H9 (cell line): ENCODE measurements at places on chromosomes 6 and 20.

DNA sequence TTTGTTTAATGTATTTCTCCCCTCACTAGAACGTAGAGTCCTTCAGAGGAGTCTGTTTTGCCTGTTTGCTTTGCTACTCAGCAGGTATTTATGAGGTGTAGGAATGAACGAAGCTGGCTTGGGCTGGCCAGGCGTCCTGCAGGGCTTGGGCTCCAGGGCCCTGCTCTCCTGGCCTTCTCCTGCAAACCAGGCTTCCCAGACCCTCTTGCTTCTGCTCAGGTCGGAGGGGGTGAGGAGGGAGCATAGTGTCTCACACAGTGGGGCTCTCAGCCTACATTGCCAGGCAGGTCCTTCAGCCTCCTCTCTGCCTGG lies 24.6 kb upstream of the MLN start:
- H3K4me1 ChIP-seq: 0 out of 2 replicates have a peak, but pooled peaks cover 4% of the 10 kb centered on the region
- H3K27me3 ChIP-seq: no peaks in the 10 kb centered on the region
- no peak overlapping the region for H3K27ac ChIP-seq
- H3K36me3 ChIP-seq: peaks cover 3% of the 10 kb centered on the region

GRCh38 chr6:129894921-129895320 lies 33.8 kb upstream of the TMEM244 start:
- DNase-seq: no peak
- no peaks in the 10 kb centered on the region for H3K36me3 ChIP-seq
- no peaks in the 10 kb centered on the region for H3K4me1 ChIP-seq
- H3K27ac ChIP-seq: no peak overlapping the region
- no peak overlapping the region for H3K4me3 ChIP-seq
- no peaks in the 10 kb centered on the region for H3K27me3 ChIP-seq

DNA sequence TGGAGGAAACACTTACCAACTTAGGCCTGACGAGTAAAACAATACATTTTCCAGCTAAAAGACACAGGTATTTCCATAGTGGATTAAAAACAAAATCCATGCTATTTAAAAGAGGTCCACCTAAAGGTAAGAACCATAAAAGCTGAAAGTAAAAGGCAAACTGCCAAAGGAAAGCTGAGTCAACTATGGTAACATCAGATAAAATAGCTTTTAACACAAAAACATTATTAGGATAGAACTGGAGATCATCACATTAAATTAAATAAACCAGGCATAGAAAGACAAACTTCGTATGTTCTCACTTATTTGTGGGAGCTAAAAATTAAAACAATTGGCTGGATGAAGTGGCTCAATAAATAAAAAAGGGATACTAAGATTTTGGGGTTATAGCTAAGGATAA lies 166.8 kb upstream of the SLC22A16 start:
- no peaks in the 10 kb centered on the region for H3K4me1 ChIP-seq
- peaks cover 7% of the 10 kb centered on the region; the same call in 1 of the 2 replicates for H3K36me3 ChIP-seq
- no peak overlapping the region for H3K27ac ChIP-seq

- peaks cover 6% of the 10 kb centered on the region; the same call in 1 of the 3 replicates for H3K36me3 ChIP-seq
- no peak overlapping the region for H3K4me3 ChIP-seq
- DNase-seq: no peak
- no peaks in the 10 kb centered on the region for H3K27me3 ChIP-seq
These were observed 3.8 kb upstream of the NPEPL1 start for GRCh38 chr20:58688840-58689239.

- H3K36me3 ChIP-seq: no peaks in the 10 kb centered on the region
- no peak overlapping the region for H3K4me3 ChIP-seq
- no peak for DNase-seq
- H3K27ac ChIP-seq: no peak overlapping the region
- H3K27me3 ChIP-seq: no peaks in the 10 kb centered on the region
These were observed 13.3 kb upstream of the PTPN1 start for GRCh38 chr20:50496773-50497385.

- DNase-seq: no peak
- H3K36me3 ChIP-seq: no peaks in the 10 kb centered on the region
- H3K4me3 ChIP-seq: no peak overlapping the region
- no peak overlapping the region for H3K27ac ChIP-seq
- no peaks in the 10 kb centered on the region for H3K27me3 ChIP-seq
- no peaks in the 10 kb centered on the region for H3K4me1 ChIP-seq
These were observed 4.5 kb upstream of the VSTM2L start for GRCh38 chr20:37898233-37899104.

DNA sequence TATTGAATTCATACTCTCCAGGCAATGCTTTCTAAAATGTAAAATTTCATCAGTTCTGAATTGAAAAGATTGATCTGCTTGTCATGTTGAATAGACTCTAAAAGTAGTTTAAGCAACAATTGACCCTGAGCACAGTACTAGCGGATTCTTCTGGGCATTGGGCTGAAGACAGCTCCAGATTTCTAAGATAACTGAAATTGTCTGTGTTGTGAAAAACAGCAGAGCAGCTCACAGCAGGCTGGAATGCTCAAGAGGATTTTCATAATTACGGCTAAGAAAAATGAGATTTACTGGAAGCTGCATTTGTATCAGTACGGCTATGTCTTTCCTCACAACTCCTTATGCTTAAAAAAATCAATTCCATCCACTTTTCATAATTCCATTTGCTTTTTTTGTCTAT lies 373.7 kb downstream of the HACE1 start:
- H3K27me3 ChIP-seq: no peaks in the 10 kb centered on the region
- H3K27ac ChIP-seq: no peak overlapping the region
- H3K4me3 ChIP-seq: no peak overlapping the region
- no peaks in the 10 kb centered on the region for H3K36me3 ChIP-seq

DNA sequence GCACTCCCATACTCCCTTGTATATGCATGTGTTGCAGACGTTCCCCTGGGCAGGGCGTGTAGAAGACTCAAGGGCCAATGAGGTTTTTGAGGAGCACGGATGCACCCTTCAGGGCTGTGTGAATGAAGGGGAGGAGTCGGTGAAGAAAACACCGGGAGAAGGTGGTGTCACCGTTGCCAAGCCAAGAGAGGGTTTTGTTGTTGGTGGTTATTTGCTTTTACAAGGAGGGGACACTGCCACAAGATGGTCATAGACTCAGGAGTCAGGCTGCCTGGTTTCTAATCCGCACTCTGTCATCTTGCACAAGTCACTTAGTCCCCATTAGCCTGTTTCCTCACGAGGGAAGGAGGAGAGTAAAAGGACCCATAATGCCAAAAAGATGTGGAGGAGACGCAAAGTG lies 124.0 kb downstream of the PXDC1 start:
- H3K27me3 ChIP-seq: no peaks in the 10 kb centered on the region
- 0 out of 2 replicates have a peak, but pooled peaks cover 4% of the 10 kb centered on the region for H3K36me3 ChIP-seq
- no peak for DNase-seq
- H3K4me1 ChIP-seq: peaks cover 2% of the 10 kb centered on the region; the same call in 1 of the 2 replicates
- no peak overlapping the region for H3K4me3 ChIP-seq

DNA sequence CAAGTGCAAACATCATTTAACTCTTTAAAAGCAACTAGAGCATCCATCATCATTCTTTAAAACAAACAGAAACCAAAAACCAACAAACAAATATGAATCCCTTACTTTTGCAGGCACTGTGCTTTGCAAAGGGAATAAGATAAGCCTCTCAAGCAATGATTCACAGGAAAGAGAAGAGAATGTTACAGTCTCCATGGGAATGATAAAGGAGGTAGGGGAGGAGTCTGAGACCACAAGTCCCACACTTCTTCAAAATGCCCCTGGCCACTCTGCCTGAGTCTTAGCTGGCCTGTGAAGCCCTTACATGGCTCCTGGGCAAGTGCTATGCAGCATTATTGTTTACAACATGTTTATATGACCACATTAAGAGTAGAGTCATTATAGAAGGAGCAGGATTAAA lies 257.7 kb upstream of the MARCKS start:
- DNase-seq: no peak
- H3K27ac ChIP-seq: no peak overlapping the region
- H3K4me1 ChIP-seq: peaks cover 7% of the 10 kb centered on the region; the same call in 1 of the 2 replicates
- no peak overlapping the region for H3K4me3 ChIP-seq

DNA sequence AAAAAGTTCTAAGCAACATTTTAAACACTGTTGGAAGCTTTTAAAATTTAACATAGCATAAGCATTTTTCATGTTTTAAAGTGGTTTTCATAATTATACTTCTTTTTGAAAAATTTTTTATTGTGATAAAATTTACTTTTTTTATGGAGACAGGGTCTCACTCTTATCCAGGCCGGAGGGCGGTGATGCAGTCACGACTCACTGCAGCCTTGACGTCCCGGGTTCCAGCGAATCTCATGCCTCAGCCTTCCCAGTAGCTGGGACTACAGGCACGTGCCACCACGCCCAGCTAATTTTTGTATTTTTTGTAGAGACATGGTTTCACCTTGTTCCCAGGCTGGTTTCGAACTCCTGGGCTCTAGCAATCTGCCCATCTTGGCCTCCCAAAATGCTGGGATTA lies 46.1 kb upstream of the TULP4 start:
- H3K36me3 ChIP-seq: peaks cover 37% of the 10 kb centered on the region
- no peak overlapping the region for H3K27ac ChIP-seq
- no peak for DNase-seq
- no peaks in the 10 kb centered on the region for H3K27me3 ChIP-seq

- no peaks in the 10 kb centered on the region for H3K36me3 ChIP-seq
- no peak overlapping the region for H3K4me3 ChIP-seq
- no peak for DNase-seq
- no peaks in the 10 kb centered on the region for H3K27me3 ChIP-seq
These were observed 67.2 kb upstream of the TBC1D7 start for GRCh38 chr6:13395272-13396237.

DNA sequence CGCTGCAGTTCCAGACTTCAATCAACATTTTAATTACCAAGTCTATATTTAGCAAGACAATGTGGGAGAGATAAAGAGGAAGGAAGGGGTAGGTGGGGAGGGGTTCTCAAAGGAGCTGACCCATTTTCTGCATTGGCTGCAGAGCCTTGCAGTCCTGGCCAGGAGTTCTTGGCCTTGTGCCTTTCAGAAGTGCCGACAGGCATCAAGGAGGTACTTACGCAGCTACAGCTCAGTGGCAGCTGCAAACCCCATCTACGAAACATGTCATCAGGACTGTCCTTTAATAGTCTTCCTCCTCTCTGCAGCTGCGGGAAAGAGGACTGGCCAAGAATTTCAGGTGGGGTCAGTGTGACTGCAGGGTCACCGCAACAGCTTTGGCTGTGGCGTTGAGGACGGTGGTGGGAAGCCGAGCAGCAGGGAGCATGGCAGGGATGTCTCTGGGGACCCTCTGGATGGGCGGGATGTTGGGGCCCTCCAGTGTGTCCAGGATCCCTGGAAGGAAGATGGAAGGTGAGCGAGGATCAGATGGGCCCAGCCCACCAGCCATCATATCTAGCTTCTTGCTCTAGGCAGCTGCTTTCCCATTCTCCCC lies 1.8 kb upstream of the LRRC73 start:
- peaks cover 8% of the 10 kb centered on the region; the same call in 1 of the 2 replicates for H3K27me3 ChIP-seq
- no peak overlapping the region; the same call in 1 of the 2 replicates for H3K4me3 ChIP-seq
- H3K4me1 ChIP-seq: no peaks in the 10 kb centered on the region
- H3K27ac ChIP-seq: no peak overlapping the region
